Umbilical cord (tissue), 2 donors: ENCODE measurements at places on chromosomes 4 and X. TPM values are rescaled to one million over a fixed set of nuclear protein-coding genes. Genes with fewer than 3 reads are reported as not detected.

Gene CCDC158
- 2.9 TPM for total RNA-seq

DNA sequence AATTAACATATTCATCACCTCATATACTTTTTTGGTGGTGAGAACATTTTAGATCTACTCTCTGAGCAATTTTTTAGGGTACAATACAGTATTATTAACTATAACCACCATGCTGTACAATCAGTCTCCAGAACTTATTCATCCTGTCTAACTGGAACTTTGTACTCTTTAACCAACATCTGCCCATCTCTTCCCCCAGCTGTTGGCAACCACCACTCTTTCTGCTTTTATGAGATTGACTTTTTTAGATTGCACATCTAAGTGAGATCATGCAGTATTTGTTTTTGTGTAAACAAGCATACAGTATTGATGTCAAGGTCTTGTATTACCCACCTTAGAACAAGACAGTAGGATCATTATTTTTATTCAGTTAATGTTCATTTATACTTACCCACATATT is 516.8 kb downstream of the RPA4 start:
- DNase-seq = no peak

- DNase-seq = no peak
Measured at GRCh38 chr4:80079255-80079923, 6.4 kb upstream of the ANTXR2 start.

DNA sequence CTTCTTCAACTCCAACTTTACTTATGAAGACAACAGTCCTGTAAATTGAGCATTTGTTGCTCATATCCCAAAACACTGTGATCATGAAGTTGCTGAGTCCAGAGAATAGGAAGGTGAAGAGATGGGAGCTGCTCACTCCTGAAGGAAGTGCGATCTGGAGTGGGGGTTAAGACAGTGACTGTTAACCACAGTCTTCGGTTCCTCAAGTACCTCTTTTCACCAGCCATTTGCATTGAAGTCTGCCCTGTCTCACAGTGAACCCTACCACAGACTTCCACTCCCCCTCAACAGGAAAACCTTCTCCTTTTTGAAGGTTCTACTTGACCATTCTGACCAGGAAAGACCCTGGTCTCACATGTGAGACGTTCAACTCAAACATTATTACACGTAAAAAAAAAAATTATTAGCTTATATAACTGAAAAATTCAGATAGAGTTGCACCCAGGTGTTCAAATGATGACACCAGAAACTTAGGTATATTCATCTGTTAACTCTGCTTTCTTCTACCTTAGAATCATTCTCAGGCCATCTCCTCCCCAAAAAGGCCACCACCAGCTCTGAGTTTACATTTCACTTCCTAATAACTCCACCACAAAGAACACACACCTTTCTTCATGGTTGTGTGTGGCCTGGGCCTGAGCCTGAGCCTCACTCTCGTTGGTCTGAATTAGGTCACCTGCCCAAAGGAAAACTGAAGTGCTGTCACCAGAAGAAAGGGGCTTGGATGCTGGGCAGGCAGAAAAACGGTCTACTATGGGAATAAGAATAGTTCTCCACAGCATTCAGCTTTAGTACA is 199.2 kb downstream of the DCTD start:
- no peak for DNase-seq

DNA sequence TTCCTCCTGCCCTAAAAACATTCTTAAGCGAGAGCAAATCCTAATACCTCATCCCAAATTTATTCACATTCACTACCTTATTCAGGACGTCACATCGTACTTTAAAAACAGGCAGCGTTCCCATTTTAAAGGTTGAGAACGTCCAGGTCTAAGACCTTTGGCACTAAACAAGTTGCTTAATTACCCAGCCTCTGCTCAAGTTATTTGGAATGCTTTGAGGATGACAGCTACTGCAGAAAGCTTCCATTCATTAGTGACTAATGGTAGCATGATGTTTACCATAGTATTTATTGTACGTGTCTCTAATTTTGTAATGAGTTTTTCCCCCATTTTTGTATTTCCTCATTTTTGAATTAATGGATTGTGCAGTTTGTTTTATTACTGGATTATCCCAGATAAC is 1.5 kb downstream of the USP38 start:
- peak; percentile 1 for DNase-seq

DNA sequence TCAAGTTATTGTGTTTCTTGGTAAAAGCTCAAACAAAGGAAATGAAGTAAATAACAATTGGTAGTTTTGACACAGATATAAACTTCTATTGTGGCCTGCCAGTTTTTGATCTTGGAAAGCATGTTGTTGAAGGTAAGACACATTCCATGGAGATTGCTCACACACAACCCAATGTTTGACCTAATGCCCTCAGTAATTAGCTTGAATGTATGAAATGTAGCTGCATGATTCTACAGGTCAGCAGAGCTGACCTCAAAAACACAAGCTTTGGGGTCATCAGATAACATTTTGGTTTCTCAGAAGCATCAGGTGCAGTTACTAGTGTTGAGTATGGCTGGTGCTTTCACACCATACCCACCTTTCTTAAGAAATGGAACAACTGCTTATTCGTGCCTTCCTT is 16.5 kb downstream of the GPR173 start:
- DNase-seq = no peak

DNA sequence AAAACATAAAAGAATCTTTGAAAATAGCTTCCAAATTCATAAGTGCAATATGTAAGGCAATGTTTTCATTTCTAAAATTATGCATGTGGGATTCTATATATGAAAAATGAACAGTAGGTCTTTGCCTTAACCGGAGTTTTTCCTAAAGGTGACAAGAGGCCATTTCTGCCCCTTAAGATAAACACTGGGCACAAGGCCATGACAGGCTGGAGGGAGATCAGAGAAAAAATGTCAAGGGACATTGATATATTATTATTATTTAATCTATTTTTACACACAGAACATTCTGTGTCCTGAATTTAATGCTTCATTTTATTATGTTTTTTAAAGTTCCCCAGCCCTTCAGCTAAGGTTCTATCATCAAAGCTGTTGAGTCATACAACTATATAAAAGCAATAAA is 118.8 kb downstream of the CHM start:
- DNase-seq = peak; percentile 2

DNA sequence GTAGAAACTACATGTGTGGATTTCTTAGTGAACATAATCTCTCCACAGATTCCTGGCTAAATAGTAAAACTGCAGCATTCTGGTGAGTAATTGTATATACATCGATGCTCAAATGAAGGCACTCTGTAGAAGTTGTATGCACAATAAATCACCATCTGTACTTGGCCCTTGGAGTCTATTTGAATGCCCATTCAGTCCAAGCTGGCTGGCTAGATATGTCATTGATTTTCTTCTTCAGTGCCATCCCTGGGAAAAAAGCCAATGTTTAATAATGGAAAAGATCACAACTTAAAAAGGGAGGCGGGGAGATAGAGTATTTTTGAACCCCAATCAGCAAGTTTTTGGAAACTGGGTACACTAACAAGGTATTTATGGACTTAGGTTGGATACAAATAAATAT is 381.0 kb upstream of the TEX13C start:
- no peak for DNase-seq

Gene ZFP92
- 5.1 TPM for total RNA-seq

DNA sequence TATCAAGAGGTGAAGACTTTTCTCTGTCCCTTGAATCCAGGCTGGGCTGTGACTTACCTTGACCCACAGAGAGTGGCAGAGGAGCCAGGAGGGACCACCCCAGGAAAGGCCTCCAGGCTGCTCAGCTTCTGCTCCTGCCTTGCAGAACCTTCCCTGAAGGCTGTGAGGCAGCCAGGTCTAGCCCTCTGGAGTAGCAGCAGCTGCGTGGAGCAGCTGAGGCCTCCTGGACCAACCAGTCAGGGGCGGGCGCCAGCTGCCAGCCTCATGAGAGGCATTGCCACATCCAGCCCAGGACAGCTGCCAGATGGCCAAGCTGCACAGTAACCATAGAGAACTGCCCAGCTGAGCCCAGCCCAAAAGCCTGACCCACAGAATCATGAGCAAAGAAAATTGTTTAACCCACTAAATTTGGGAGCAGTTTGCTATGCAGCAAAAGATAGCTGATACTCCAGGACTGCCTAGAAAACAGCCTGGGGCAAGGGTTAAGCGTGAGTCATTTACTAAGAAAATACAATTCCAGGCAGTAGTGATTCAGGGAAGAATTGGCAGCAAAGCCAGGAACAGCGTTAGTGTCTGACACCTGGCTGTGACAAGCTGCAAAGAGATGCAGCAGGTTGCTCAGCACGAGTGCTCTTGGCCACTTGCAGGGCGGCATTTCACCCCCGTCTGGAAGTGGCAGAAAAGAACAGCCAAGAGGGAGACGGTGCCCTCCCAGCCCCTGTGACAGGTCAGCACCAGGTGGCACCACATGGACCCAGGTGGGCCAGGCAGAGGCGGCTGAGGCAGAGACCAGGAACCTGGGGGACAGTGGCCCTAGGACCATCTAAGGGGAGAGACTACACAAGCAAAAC is 14.7 kb upstream of the PDE6B start:
- DNase-seq = no peak

DNA sequence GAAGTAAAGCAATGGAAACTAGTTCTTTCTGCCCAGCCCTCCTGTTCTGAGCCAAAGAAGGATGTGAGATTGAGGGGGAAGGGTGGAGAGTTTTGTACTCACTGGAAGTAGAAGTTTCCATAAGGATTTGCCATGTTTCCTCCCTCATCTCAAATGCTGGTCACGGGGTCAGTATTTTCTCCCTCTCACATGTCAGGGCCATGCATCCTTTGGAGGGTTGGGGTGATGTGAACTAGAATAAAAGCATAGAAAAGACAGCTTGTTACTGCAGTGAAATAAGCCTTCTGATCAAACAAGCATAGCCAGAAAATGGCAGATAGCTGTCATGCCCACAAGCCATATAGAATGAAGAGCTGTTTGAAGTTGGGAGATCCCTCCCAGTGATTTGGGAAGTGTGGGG is 79.7 kb downstream of the KIT start:
- no peak for DNase-seq

GRCh38 chr4:15963001-15963451 is at the start of gene FGFBP2:
FGFBP2 (minus strand) TSS chr4:15963175; CDS start chr4:15963129, 46 bp downstream.
- DNase-seq = peak; percentile 54

DNA sequence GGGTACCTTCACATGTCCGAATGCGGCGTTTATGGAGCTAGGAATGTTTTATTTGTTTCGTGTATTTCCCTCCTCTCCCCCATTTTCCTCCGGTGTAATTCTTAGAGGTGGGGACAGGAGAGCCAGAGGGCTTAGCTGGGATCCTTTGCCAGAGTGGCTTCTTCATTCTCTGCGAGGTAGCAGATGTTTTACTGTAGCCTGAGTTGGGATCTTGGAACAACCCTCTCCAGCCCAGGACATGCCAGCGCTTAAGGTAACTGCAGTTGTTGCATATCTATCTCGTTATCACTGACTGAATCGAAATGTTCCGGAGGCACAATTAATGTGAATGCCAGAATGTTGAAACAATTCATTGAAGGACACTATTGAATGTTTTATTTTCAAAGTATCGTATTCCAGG is 59.0 kb upstream of the DYNLT3 start:
- no peak for DNase-seq

Gene OCIAD2
- total RNA-seq = 12.5 TPM

Gene P2RY8
- total RNA-seq = 1.2 TPM

GRCh38 chrX:154476821-154477220 is 2.3 kb downstream of the LAGE3 start:
- DNase-seq = peak; percentile 7

DNA sequence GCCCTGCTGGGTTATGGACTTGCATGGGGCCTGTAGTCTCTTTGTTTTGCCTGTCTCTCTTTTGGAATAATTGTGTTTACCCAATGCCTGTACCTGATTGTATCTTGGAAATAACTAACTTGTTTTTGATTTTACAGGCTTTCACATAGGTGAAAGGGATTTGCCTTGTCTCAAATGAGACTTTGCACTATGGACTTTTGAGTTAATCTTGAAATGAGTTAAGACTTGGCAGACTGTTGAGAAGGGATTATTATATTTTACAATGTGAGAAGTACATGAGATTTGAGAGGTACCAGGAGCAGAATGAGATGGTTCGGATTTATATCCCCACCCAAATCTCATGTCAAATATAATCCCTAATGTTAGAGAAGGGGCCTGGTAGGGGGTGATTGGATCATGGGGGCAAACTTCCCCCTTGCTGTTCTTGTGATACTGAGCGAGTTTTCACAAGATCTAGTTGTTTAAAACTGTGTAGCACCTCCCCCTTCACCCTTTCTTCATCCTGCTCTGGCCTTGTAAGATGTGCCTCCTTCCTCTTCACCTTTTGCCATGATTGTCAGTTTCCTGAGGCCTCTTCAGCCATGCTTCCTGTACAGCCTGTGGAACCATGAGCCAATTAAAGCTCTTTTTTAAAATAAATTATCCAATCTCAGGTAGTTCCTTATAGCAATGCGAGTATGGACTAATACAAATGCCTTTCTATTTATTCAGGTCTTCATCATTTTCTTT is 102.3 kb downstream of the MSN start:
- no peak for DNase-seq

Gene NCBP2L
- not detected for total RNA-seq

DNA sequence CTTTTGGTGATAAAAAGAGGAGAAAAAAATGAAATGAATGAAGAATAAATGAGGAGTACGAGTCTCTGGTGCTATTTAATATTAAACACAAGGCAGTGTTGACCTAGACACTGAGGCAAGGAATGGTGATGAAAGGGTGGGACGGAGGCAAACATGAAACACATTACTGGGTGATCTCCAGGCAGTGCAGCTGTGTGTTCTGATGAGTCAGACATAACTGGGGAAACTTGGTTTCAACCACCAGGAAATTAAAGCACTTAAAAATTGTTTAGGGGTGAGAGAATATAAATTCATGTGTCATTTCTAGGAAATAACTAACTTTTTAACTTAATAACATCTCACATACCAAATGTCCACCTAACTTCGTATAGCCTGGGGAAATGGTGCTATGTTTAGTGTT is 19.7 kb upstream of the CXCL6 start:
- DNase-seq = no peak

Gene MTMR8
- total RNA-seq = 2.6 TPM
